ENCODE measurements at places on chromosomes 5 and 9.

- DNase-seq, result peak; percentile 21
Measured at GRCh38 chr5:11139217-11139865, 378.3 kb upstream of the DAP start.

- peak; percentile 39 for DNase-seq
Measured at GRCh38 chr9:104969116-104969515, 41.2 kb upstream of the ABCA1 start.

GRCh38 chr5:159878988-159879471 lies 37.3 kb upstream of the ADRA1B start:
- peak; percentile 81 for DNase-seq

GRCh38 chr5:113325054-113325453 lies 109.7 kb downstream of the TSSK1B start:
- peak; percentile 9 for DNase-seq

- no peak for DNase-seq
Measured at GRCh38 chr5:147688656-147689356, 93.7 kb downstream of the JAKMIP2 start.

GRCh38 chr5:68954618-68954910 lies 139.2 kb upstream of the SLC30A5 start:
- peak; percentile 11 for DNase-seq

DNA sequence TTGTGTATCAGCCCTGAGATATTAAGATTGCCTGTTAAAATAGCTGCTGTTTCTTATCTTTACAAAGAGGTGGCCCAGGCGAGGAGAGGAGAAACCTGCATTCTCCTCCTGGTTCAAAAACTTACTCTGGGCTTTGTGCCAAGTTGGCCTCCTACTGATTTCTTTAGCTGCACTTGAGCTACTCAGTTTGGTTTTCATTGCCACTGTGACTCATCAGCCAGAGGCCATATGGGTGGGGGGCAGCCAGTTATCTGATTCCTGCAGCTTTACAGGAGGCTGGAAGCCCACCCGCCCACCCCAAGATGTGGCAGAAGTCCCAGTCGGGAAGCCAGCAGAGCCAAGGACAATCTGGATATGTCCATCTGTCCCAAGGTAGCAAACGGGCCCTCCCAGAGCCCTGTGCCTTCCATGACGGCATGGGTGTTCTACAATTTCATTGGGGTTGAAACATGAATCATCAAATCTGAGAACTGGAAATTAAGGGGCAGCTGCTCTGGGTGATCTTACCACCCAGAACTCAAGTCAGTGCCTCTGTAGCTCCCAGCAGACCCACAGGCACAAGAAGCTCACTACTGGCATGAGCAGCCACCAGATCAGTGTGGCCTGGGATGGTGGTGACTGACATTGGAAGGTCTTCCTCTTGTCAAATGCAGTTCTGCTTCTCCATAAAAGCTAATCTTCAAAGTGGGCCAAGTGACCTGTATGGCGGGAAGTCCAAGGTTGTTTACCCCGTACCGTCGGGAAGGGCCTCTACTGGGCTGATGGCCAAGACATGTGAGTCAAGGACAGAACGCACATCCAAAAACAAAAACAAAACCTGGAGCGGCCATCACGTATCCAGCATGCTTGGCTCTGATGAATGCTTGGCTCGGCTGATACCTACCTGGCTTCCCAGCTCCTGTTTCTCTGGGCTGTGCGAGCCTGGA lies 15.6 kb downstream of the FCN2 start:
- DNase-seq, result no peak

- DNase-seq, result no peak
Measured at GRCh38 chr9:38737246-38737645, 17.3 kb upstream of the FAM240B start.

All from trophoblast cell (in vitro differentiated cells and primary cell).